Lung (tissue), 17 donors: ENCODE measurements at places on chromosomes 6 and 20. TPM values are rescaled to one million over a fixed set of nuclear protein-coding genes. Genes with fewer than 3 reads are reported as not detected.

DNA sequence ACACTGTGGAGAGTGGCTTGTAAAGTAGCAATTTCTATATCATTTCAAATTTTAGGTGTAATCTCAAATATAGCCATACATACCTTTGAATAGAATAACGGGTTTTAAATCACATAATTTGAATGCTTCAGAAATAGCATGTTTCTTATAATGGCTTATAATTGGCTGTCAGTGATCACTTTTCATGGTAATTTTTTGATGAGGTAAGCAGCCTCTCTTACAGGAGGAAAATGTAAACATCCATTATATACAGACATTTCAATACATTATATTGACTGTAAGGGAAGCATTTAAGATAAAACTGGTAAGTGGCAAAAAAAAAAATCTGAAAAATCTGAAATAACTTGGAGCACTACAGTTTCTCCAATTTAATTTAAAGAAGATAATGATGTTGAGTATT lies 67.8 kb upstream of the PHACTR2 start:
- no peak for DNase-seq

DNA sequence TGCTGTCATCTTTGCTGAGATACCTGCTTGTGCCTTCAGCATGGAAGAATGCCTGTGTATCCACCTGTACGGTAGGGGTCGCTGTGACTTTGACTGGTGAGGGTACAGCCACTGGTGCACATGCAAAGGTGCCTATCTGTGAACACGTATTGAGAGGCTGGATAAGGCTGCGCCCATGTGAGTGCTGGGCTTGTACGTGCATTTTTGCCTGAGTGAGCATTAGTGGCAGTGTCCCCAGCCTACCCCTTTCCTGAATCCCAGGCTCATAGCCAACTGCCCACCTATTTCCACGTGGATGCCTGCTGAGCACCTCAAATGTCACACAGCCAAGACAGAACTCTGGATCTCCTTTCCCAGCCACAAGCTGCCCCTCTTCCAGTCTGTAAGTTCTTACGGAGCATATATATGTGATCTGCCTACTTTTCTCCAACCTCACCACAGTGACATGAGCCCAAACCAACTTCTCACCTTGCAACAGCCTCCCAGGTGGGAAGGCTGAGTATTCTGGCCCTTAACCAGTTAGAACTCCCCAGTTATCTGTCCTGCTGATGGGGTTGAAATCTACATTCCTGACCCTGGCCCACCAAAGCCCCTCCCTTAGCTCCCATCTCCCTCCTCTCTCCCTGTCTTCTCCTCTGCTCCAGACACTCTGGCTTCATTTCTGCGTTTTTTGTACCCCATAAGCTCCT lies 1.1 kb upstream of the SLC2A10 start:
- no peak for DNase-seq

Gene MYCT1
- 15.1 TPM for polyA plus RNA-seq

DNA sequence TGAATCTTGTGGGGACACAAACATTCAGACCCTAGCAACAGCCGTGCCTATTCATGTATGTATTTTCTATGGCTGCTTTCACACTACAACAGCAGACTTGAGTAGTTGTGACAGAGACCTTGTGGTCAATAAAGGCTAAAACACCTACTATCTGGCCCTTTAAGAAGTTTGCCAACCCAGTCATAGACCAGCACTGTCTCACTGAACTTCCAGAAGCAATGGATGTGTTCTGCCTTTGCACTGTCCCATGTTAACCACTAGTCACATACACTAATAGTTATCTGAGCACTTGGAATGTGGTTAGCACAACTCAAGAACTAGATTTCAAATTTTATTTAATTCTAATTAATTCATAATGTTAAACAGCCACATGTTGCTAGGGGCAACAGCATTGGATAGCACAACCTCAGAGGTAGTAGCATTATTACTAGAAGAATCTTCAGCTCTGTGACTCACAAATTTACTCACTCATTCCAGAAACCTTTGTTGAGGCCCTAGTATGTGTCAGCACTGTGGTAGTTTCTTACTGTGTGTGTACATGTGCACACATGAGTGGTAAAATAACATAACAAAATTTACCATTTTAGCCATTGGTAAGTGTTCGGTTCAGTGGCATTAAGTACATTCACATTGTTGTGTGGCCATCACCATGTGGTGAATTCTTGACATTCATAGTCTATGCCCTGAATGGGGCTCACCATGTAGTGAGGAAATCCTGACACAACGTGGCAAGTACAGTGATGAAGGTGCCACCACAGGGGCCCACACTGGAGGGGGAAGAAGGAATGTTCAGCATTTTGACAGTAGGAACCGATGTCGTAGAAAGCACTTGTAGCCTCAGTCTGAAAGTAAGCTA lies 107.3 kb downstream of the CEP57L1 start:
- no peak for DNase-seq

DNA sequence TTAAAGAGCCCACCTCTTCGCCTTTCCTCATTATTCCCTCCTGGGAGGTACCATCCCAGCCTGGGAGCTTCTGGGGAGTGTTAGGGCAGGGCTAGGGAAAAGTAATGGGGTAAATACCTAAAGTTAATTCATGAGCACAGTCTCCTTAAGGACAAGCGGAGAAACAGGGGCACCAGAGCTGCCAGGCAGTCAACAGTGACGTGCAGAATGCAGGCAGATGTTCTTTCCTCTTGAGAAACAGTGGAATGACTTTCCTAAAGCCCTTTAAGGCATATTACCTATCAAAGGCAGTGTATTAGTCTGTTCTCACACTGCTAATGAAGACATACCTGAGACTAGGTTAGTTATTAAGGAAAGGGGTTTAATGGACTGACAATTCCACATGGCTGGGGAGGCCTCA lies 76.3 kb downstream of the RNF144B start:
- no peak for DNase-seq
